ENCODE measurements at places on chromosomes 7 and 10. TPM values are rescaled to one million over a fixed set of nuclear protein-coding genes. Genes with fewer than 3 reads are reported as not detected.
A peak's percentile ranks its signal among the peaks of the same experiment; 100 is the strongest.

TMEM229A gene
- 1.6 TPM for total RNA-seq

INTS15 gene
- 15.6 TPM for total RNA-seq

RPEL1 gene
- not detected for total RNA-seq

TCAF2 gene
- total RNA-seq: 0.31 TPM

PIP gene
- total RNA-seq: not detected

GRCh38 chr10:78771808-78772455, 296.8 kb upstream of the ZMIZ1 start:
- DNase-seq: peak; percentile 21

GRCh38 chr10:47378183-47378510, 5.9 kb downstream of the ZNF488 start:
- DNase-seq: no peak

DNA sequence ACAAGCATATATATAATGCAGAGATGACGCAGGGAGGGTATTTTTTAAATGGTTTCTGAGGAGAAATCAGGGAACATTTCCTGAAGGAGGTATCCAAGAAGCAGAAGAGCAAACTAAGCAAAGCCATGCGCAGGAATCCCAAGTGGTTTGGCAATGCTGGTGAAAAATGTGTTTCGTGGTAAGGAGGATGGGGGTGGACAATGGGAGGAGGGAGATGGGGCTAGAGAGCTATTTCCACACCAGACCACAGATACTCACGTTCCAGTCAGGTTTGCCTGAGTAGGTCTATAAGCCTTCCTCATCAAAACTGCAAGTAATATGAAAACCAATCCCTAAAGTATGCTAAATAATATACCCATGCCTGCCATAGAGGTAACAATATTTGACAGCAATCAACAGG, 223.7 kb upstream of the MKLN1 start:
- no peak for DNase-seq

DNA sequence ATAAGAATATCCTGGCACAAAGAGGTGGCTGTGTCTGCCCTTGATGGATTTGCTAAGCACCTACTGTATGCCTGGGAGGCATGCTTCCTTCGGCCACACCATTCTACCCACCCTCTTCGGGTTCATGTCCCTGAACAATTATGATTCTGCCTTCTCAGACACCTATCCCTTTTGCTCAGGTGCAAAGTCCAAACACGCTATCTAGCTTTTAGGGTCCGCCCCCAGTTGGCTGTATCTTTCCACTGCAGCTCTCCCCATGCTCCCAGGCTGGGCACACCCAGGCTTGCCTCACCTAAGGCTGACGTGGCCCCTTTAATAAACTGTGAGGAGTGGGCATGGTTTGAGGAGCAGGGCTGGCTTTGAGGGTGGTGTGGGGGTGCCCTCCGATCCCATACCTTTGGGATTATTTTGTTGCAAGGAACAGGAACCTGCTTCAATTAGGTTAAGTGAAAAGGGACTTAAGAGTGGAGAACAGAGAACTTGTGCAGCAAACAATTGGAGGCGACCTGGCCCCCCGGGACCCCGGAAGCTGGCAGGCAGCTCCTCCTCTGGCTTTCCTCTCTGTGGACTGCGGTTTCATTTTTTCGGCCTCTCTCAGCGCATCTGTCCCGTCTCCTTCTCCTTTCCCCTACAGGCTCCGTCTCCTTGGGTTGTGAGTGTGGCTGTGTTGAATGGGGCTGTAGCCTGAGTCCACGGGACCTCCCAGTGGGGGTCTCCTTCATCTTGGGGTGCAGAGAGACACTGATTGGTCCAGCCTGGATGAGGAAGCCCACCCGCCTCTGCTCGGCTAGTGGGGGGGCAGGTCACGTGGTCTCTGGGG, 3.8 kb downstream of the CLIP2 start:
- DNase-seq: no peak

DNA sequence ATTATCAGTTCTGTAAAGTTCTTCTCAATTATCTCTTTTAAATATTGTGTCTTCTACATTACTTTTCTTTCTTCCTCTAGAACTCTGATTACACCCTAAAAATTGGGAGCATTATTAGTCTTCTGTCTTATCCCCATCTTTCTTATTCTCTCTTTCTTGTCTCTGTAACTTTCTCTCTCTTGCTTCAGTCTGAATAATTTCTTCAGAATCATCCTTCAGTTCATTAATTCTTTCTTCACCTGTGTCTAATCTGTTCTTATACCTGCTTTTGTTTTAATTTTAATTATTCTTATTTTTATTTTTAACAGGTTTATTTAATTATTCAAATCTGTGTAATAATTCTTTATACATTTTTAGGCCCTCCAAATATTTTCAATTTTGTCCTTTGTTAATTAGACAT, 114.3 kb downstream of the GATA3 start:
- DNase-seq: no peak

GRCh38 chr7:94056796-94057207, 52.6 kb upstream of the BET1 start:
- no peak for DNase-seq

- DNase-seq: peak; percentile 75
These were observed 1.3 kb upstream of the TNRC18 start for GRCh38 chr7:5424749-5425506.

DNA sequence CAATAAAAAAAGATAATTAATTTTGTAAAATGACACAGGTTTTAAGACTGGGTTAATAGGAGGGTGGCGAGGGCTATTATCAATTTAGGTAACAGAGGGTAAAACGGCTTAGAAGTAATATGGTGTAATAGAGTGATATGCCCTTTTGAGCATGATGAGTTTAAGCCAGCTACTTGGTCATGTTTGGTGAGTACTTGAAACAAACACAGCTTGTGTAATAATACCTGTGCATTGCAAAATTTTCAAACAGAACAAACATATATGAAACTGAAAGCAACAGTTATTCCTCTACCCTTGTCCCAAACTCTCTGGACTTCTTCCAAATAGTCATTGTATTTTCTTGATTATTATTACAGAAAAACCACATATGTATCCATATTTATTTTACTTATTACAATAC, 241.7 kb downstream of the MAGI2 start:
- no peak for DNase-seq

GRCh38 chr10:662686-663465, 26.6 kb downstream of the DIP2C start:
- DNase-seq: peak; percentile 24

DNA sequence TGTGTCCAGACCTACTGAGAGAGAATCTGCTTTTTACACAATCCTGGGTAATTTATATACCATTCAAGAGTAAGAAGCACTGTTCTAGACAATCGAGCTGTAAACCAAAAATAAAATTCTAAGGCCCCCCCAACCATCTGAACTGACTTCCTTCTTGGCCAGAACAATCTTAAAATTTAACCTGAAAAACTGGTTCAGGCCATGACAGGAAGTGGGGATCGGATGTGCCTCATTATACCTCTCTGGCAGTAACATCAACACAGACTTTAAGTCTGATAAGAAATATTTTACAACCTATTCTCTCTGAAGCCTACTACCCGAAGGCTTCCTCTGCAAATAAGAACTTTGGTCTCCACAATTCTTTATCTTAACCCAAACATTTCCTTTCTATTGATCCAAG, 75.2 kb upstream of the KIF5B start:
- DNase-seq: no peak

- no peak for DNase-seq
These were observed 320.9 kb downstream of the IPMK start for GRCh38 chr10:57946833-57947232.

DNA sequence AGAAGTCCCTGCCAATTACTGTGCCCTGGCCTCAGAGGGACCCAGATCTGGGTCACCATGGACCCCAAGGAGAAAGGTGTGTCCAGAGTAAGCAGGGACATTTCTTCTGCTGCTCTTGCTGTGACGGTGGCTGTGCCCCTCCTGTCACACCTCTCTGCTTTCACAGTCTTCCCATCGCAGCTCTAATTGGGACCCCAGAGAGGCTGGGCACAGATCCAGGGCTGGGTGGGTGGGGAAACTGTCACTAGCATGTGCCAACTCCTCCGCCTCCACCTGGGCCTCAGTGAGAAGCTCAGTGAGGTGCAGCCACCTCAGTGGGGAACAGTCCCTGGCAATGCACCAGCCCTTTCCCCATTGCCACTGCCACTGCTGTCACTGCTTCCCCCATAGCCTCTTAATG, 37.3 kb upstream of the ADCYAP1R1 start:
- no peak for DNase-seq

- DNase-seq: no peak
These were observed 201.2 kb upstream of the SEMA3E start for GRCh38 chr7:83850125-83850524.

All from right cardiac atrium (tissue), 5 donors.